ENCODE measurements at places on chromosomes 2 and 18.
A peak's percentile ranks its signal among the peaks of the same experiment; 100 is the strongest.

DNA sequence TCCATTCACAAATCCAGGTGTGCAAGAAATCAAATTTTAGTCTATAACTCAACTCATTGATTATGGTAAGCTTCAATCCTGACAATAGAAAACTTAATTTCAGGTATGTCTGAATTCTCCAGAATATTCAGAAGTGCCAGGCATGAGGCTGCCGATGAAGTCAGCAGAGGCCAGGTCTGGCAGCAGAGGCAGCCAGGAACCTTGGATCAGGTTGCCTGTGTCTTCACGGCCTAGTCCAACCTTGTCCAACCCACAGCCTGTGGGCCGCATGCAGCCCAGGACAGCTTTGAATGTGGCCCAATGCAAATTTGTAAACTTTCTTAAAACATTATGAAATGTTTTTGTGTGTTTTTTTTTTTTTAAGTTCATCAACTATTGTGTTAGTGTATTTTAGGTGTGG is 46.9 kb upstream of the ASPRV1 start:
- no peak for DNase-seq

DNA sequence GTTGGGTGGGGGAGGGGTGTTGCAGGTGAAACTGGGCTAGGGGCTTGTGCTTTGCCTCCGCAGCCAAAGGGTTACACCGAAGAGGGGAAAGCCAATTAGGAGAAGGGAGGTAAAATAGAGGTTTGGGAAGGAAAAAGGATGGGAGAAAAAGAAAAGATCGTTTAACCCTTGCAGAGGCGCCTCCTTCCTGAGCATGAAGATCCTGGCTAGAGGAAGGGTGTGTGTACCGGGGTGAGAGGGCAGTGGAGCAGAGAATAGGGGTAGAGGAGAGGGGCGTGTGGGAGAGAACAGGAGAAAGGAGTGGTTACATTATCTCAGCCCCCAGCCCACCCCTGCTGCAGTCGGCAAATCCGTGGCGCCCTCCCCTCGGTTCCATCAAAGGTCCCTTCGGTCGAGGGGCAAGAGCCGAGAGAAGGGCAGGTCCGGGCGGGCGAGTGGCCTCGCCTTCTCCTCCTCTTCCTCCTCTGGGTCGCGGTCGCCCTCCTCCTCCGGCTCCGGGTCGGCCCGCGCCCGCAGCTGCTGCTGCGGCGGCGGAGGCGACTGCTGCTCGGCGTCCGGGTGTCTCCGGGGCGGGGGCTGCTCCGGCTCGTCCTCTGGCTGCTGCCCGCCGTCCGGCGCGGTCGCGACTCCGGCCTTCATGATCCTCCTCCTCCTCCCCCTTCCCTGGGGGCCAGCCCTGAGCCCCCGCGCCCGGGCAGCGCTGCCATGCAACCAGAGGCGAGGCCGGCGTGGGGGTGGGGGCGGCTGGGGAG is 1.1 kb downstream of the MARCHF4 start:
- no peak for DNase-seq

DNA sequence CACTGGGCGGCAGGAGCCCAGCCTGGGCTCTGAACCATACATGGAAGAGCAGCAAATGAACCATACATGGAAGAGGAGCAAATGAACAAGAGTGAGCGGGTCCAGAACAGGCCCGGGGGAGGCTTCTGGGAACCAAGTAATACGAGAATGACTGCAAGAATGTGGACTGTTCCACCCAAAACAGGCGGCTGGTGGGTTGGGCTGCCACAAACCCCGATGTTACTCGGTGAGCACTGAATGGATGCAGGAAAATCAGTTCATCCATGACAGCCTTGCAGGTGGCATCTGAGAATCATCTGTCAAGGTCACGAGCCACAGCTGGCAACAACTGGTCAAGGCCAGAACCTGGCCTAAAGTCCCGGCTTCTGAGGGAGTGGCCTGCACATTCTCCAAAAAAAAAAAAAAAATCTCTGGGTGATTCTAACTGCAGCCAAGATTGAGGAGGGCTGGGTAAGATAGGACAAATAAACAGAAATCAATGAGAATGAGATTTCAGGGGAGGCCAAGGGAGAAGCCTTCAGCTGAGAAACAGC is 106.1 kb downstream of the ZNF516 start:
- DNase-seq, result no peak

DNA sequence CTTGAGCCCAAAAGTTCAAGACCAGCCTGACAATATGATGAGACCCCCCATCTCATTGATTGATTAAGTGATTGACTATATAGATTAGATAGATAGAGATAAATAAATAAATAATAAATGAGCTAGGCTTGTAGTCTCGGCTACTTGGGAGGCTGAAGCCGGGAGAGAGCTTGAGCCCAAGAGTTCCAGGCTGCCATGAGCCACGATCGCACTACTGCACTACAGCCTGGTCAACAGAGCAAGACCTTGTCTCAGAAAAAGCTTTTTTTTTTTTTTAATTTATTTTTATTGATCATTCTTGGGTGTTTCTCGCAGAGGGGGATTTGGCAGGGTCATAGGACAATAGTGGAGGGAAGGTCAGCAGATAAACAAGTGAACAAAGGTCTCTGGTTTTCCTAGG is 12.4 kb downstream of the EIPR1 start:
- no peak for DNase-seq

GRCh38 chr18:8326763-8327394 is 282.4 kb upstream of the RAB12 start:
- DNase-seq, result no peak

- DNase-seq, result no peak
Observed at GRCh38 chr2:142582317-142582716, 295.1 kb upstream of the KYNU start.

- no peak for DNase-seq
Observed at GRCh38 chr18:63409301-63409700, 13.0 kb downstream of the VPS4B start.

- peak; percentile 37 for DNase-seq
Observed at GRCh38 chr2:166057370-166058164, 70.3 kb downstream of the SCN1A start.

- no peak for DNase-seq
Observed at GRCh38 chr2:155730804-155731203, 601.7 kb downstream of the NR4A2 start.

DNA sequence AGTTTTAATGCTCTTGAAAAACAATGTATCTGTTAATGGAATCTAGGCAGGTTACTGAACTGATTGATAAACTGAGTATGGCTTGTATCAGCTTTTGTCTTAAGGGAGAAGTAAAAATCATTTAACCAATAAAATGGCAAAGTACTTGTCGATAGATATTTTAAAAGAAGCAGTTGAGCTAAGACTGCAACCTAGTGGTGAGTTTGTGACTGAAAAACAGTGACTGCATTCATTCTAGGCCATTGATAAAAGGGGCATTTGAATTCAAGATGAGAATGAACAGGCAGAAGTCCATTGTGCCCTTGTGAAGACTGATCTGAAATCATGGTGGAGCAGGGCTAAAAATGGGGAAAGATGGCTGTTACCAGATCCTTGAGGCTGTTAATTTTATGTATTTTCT is 59.4 kb upstream of the MSTN start:
- no peak for DNase-seq

DNA sequence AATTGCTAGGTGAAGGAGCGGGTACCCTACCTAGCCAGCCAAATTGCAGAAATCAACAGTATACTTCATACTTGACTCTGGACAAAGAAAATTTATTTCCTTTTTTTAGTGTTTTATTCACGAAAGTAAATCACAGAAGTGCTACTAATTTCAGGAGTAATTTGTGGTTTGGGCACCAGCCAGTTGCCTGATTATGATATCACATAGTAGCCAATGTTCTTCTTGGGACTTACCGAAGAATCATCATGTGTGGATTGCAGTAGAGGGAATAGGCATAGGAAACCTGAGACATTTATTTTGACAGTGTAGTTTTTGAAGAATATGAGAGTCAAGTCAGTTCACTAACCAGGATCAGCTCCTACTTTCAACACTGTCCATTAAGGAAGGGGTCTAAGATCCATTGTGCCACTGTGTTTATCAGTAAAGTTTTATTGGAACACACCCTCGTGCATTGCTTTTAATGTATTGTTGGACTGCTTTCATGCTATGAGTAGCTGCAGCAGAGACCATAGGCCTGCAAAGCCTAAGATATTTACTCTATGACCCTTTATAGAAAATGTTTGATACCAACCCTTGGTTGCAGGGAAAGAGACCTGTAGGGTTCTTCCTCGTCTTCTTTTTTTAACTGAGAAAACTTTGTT is 32.1 kb downstream of the TNFRSF11A start:
- DNase-seq, result no peak

GRCh38 chr2:96521219-96521618 is 15.3 kb upstream of the ARID5A start:
- no peak for DNase-seq

DNA sequence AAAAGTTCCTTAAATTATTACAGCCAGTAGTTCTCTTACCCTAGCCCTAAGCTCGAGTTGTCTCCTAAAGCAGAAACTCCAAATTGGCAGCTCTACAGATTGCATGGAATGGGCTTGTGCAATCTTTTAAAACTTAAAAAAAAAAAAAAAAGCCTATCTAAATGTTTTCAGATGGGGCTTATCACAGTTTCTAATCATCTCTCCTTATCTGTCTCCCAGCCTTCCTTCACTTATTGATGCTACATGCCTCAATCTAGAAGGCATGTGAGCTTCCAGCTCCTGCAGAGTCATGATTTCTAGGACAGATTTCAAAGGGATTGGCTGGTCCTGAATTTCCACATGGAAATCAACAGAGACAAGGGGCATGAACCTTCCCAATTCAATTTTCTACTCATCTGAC is 33.1 kb upstream of the PELI1 start:
- DNase-seq, result no peak

DNA sequence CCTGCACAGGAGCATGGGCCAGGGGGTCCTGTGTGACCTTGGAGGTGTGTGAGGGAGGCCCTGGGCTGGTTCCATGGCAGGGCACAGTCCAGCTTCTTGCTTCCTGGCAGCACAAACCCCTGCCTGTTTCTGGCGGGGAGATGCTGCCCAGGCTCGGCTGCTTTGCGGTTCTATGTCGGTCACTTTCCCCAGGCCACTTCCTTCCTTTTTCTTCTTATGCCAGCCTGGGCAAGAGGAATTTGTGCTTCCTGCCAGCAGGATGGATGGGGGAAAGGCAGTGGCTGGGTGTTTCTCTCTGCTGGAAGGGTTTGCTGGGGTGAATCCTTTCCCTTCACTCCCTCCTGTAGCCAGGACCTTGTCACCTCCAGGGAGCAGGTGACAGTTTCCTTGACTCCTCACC is 24.3 kb downstream of the ASAP2 start:
- DNase-seq, result no peak

GRCh38 chr2:9262671-9263171 is 56.1 kb downstream of the ASAP2 start:
- DNase-seq, result no peak

- no peak for DNase-seq
Observed at GRCh38 chr18:62981566-62981965, 266.2 kb downstream of the PHLPP1 start.

GRCh38 chr2:179954026-179954425 is 53.1 kb downstream of the CWC22 start:
- peak; percentile 85 for DNase-seq

DNA sequence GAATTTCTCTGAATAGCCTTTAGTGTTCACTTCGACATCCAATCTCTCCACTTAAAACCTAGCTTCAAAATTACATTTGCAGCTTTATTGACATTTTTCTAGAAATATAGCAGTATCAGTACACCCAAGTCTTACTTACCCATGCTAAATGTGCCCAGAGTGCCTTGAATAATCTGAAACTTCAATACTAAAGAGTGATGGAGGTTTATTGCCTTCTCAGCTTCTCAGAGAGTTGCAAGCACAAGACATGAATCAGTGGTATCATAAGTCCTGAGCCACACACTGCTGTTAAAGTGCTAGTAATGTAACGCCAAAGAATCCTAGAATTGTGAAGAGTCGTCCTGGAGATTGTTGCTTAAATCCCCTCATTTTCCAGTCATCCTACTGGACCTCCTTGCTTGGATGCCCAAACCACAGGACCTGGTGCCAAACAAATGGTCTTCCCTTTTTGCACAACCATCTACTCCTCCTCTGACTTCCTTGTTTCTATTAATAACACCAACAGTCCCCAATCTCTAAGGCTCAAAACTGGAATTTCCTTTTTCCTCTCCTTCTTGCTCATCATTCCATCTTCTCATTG is 83.2 kb upstream of the SPATS2L start:
- DNase-seq, result no peak

- DNase-seq, result no peak
Observed at GRCh38 chr2:151849413-151850010, 21.3 kb upstream of the ARL5A start.

DNA sequence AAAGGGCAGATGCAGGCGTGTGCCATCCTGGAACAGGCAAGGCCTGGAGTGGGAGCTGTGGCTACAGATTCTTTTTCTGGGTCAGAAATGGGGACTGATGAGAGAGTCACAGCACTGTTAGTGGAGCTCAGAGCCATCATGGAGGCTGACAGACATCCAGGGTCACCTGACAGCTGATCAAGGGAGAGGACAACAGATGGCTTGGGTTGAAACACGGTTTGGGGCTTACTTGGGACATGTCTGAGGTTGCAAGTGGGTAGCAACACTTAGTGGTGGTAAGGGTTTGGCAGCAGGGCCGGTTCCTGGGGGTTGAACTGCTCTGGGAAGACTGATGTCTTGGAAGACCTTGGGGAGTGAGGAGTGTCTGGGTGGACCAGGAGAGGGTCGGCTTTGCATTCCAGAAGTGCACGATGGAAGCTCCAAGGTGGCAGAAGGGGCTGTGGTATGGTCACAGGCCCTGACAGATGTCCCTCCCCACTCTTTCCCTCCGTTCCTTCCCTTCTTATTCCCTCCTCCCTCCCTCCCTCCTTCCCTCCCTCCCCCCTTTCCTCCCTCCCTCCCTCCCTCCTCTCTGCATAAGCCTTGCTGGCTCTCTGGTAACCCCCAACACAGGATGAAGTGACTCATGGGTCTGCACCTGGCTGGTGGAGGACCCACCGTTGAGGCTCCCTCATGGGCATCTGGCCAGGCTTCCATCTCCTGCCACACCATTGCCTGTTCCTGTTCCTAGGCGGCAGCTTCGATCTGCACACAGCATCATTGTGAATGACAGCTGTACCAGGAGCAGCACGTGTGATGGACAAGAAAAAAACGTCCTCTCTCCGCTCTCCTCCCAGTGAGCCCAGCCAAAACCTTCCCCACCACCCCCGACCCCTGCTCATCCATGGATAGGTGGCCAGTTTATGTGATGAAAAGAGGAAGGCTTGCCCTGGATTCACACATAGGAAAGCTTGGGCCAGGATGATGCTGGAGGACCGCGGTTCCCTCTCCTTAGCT is 63.8 kb upstream of the RPL31 start:
- DNase-seq, result no peak

- DNase-seq, result no peak
Observed at GRCh38 chr2:169808221-169808620, 9.6 kb downstream of the SSB start.

- no peak for DNase-seq
Observed at GRCh38 chr2:43370146-43370545, 143.7 kb upstream of the ZFP36L2 start.

GRCh38 chr18:31516437-31516836 is 18.5 kb downstream of the DSG2 start:
- DNase-seq, result no peak

- DNase-seq, result no peak
Observed at GRCh38 chr18:23716516-23716915, 27.3 kb downstream of the LAMA3 start.

- no peak for DNase-seq
Observed at GRCh38 chr2:156526950-156527636, 90.9 kb downstream of the GPD2 start.

- DNase-seq, result no peak
Observed at GRCh38 chr2:217798743-217799562, 203.8 kb downstream of the TNS1 start.
